ENCODE measurements at places on chromosomes 3 and 15.

- peak; percentile 77 for DNase-seq
These were observed 25.5 kb downstream of the ASB7 start for GRCh38 chr15:100627789-100628395.

DNA sequence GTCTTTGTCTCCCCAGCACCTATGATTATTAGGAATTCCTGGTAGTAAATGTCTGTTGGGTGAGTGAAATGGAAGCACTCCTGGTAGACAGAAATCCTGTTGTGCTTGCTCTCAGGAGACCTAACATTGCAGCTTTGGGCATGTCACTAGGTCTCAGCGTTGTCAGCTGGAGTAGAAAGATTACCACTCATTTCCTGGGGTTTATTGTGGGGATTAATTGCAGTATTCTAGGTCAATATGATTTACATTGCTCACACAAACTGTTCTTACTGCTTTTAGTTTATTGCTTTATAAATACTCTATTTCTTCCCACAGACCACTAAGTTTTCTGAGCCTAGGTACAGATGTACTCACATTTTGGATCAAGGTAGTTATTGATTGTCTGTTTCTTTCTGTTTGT, 5.1 kb downstream of the TSEN2 start:
- no peak for DNase-seq

GRCh38 chr15:66097151-66098021, 156.2 kb downstream of the MEGF11 start:
- DNase-seq = no peak

DNA sequence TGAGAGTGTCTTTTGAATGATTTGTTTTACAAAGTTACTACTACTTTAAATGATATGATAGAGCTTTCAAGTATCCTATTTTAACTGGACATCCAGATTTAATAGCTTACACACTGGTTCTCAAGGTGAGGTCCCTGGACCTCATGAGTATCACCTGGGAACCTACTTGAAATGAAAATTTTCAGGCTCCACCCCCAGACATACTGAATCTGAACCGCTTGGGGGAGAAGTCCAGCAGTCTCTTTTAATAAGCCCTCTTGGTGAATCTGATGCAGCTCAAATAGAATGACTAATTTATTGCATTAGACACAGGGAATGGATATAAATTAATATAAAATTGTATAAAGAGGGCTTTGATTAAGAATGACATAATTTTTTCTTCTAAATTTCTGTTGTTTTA, 29.4 kb upstream of the SLITRK3 start:
- peak; percentile 4 for DNase-seq

- no peak for DNase-seq
These were observed 213.7 kb downstream of the PDCD6IP start for GRCh38 chr3:34012102-34012461.

GRCh38 chr3:38578551-38578950, 70.9 kb downstream of the SCN5A start:
- no peak for DNase-seq

DNA sequence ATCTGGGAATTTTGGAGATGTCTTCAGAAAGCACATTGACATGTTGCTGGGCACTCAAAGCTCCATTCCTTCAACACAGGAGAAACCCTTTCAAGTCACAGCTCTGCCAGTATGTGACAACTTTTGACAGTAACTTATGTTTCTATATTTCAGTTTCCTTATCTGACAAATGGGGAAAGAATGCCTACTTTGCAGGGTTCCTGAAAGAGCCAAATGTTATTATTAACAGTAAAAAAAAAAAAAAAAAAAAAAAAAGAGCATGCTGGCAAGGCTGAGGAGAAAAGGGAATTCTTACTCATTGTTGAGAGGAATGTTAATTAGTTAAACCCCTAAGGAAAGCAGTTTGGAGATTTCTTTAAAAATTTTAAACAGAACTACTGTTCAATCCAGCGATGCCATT, 272.5 kb upstream of the TGFBR2 start:
- no peak for DNase-seq

DNA sequence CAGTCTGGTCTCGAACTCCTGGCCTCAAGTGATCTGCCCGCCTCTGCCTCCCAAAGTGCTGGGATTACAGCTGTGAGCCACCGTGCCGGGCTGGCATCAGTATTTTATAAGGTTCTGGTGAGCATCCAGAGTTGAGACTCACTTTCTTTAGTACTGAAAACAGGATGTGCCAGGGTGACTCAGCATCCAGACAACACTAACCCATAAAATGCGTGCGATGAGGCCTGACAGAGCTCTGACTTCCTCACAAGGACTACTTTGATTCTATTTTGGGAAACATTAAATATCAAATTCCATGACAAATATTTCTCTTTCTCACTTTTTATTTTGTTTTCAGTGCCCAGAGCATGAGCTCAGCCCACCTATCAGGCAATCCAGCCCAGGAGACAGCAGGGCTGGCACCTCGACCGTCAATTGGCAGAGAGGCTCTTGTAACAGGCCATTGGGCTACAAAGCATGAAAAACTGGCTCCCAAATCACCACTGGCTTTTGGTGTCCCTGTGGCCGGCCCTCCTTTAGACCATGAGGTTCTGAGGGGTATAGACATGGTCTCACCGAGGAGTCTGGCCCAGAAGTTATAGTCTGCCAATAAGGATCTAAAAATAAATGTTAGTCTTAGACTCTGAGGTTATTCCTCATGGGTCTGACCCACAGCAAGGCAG, 75.0 kb downstream of the FEM1B start:
- no peak for DNase-seq

- DNase-seq = no peak
These were observed 85.3 kb downstream of the TRAK1 start for GRCh38 chr3:42176242-42177034.

- no peak for DNase-seq
These were observed 52.1 kb downstream of the TGFBR2 start for GRCh38 chr3:30658328-30659052.

DNA sequence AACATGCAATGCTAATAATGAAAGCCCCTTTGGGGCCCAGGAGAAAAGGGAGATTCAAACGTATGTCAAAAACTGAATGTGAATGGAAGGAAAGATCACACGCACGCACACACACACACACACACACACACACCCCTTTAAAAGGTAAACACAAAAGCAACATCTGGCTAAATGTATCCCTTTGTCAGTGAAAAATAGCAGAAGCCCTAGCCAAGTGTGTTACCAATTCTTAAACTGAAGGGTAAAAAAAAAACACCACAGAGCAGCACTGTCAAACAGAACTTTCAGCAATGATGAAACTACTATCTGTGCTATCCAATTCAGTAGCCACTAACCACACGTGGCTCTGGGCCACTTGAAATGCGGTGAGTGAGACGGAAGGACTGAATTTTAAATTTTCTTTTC, 4.9 kb downstream of the RFTN1 start:
- DNase-seq = no peak

GRCh38 chr3:172256101-172256734, 192.0 kb downstream of the GHSR start:
- DNase-seq = no peak

DNA sequence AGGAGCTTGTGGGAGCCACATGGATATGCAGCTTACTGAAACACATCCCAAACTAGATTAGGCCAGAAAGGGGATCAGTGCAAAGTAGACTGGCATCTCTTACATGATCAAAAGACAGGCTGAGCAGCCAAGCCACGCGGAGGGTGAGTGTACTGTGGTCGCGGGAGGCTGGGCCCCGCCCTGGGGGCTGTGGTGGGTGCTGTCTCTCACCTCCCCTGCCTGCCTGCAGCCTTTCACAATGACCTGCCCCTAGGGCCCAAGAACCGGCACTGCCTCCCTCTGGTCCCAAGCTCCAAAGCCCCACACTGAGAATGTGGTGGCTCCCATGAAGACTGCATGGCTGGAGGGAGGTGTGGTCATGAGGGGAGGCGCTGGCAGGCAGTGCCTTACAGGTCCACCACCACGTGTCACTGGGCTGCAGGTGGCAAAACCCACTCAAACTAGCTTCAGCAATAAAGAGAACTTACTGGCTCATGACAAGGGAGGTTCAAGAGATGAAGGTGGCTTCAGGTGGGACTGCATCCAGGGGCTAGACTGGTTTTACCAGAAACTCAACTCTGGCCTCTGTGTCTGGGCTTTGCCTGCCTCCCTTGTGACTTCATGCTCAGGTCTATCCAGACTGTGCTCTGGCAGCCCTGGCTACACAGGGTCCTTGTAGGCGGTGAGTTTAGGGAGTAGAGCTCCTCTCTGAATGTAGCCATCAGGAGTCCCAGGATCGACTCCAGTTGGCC, 27.4 kb upstream of the PLXND1 start:
- DNase-seq = no peak

- no peak for DNase-seq
These were observed 5.2 kb downstream of the GLB1 start for GRCh38 chr3:33091746-33092145.

DNA sequence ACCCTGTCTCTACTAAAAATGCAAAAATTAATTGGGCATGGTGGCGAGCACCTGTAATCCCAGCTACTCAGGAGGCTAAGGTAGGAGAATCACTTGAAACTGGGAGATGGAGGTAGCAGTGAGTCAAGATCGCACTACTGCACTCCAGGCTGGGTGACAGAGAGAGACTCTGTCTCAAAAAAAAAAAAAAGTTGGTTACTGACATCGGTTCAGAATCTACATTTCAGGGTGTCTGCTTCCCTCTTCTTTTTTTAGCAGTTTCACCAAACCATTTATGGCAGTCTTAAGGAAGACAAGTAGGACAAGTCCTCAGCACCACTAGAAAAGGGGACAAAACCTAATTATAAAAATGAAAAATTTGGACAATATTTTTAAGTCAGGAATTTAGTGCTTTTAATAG, 3.3 kb upstream of the USP4 start:
- DNase-seq = no peak

- DNase-seq = no peak
These were observed 12.1 kb upstream of the MGA start for GRCh38 chr15:41648097-41648496.

DNA sequence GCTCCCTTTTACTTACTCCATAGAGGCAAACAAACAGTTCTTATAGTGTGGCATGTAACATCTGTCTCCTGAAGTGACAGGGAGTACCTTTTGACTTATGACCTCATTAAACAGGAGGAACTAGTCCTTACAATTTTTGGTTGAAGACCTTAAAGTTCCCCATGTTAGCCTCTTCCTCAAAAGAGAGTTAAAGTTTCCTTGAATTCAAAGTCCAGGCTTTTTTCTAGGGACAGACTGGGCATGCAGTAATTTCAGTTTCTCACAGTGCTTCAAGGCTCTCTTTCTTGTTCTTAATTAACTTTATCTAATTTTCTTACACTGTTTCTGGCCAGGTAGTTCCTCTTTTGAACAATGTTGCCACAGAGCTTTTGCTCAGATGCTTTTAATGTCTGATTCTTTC, 12.1 kb downstream of the GOLM2 start:
- DNase-seq = no peak

DNA sequence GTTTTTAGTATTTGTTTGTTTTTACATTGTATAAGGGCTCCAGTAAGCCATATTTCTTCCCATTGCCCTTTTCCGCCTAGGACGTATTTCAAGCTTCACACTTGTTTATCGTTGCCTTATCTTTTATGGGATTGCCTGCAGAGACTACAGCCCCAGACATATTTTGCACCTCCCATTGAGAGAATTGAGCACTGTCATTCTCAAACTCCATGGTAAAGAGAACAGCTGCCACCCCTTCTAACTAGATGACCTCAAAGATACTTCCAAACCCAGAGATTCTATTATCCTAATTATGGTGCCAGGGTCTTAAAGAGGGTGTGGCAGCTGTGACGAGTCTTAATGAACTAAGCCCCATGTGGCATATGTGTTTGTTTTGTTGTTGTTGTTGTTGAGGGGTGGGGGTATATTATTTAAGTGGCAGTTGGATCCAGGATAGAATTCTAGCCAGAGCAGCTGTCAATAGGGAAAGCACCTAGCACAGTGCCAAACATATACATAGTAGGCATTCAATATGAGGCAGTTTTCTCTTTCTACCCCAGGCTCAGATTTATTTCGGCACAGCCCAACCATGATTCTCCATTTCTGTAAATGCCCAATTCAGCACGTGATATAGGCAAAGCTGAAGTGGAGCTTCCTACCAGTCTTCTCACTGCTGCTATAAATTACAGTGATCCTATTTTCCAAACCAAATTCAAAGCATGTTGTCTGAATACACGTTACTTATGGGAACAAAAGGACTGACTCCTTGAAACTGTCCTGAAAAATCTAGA, 932 bp upstream of the TP53BP1 start:
- DNase-seq = no peak

DNA sequence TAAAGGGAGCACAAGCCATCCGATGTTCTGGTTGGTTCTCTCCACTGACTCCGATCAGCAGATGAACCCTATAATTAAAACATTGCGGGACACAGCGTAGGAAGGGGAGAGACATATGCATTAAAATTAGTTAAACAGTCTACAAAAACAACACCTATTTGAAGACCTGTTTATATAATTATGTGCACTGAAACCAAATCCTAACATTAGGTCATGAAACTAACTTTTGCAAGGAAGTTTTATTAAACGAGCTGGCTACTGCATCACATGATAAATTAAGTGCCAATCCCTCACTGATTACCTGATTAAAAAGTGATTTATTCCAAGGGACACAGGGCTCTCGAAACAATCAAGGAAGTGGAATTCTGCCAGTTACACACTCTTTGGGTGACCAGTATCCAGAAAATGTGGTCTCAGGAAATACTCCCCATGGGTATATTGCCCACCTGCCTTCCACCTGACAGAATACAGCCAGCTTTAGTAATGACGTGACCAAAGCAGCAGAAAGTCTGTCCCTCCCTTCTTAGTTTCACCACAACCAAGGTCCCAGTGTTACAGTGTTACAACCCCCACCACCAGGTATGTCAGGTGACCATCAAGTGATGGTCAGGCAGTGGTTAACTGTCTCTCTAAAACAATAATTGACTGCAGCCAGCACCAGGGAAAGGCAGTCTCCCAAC, 69.5 kb downstream of the HERC1 start:
- no peak for DNase-seq

DNA sequence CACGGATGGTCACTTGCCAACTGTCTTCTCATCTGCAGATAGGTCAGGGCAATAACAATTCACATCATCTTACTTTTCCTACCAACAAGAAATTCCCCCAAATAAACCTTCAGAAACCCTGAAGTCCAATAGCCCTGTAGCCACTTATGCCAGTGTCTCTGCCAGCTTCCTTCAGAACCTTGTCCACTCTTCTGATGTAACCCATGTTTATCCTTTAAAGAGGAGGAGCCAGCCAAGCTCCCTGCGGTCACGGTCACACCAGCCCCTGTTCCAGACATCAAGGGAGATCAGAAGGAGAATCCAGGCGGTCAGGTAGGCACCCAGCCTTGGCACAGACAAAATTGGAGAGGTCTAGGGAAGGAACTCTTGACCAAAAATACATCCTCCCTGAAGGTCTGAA, 23.7 kb downstream of the SLC24A1 start:
- no peak for DNase-seq

- DNase-seq = peak; percentile 30
These were observed 59.5 kb upstream of the STRIT1 start for GRCh38 chr3:155352900-155353490.
